ENCODE measurements at places on chromosomes 5 and 9. TPM values are rescaled to one million over a fixed set of nuclear protein-coding genes. Genes with fewer than 3 reads are reported as not detected.

Gene SLC6A18
- total RNA-seq: not detected

Gene IL3
- not detected for total RNA-seq

Gene MYMK
- total RNA-seq: not detected

Gene COL23A1
- total RNA-seq: 0.28 TPM

Gene STPG3
- not detected for total RNA-seq

Gene PCDHA13
- total RNA-seq: under 0.01 TPM

Gene OTULINL
- total RNA-seq: 0.56 TPM

Gene PCDHA10
- total RNA-seq: 0.28 TPM

Gene GIN1
- total RNA-seq: 6.2 TPM

Measured in regular cardiac myocyte (primary cell).